Effector CD4-positive, alpha-beta T cell (primary cell): ENCODE measurements at places on chromosomes 4 and X.

DNA sequence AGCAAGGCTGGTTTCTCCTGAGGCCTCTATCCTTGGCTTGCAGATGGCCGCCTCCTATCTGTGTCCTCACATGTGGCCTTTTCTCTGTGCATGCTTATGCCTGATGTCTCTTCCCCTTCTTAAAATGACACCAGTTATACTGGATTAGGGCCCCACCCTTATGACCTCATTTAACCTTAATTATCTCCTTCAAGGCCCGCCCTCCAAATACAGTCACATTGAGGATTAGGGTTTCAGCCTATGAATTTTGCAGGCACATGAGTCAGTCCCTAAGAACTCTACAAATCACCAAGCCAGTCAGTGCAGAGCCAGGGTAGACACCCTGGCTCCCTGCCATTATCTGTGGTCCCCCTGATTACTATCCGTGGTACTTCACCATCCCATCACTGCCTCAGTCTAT lies 51.6 kb downstream of the MAML3 start:
- no peak for DNase-seq

DNA sequence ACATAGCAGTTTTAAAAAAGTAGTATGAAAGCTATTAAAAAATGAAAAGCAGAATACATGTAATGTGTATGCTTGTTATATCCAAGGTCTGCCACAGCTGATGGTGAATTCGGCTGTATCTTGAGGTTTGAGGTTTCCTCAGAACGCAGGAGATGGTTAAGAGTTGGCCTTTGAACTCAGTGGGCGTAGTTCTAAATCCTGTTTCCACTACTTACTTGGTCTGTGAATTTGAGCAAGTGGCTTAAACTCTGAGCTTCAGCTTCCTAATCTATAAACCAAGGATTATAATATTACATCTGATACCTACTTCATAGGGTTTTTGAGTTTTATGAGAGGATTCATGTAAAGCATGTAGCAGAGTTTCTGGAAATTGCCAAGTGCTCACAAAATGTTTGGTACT lies 125.2 kb downstream of the STIM2 start:
- DNase-seq, result no peak

GRCh38 chrX:106903291-106903824 lies at the start of gene RIPPLY1:
Gene RIPPLY1 (minus strand): TSS chrX:106903341. CDS start chrX:106903287, 54 bp downstream.
- DNase-seq, result no peak

GRCh38 chr4:38489011-38489861 lies 174.8 kb upstream of the KLF3 start:
- no peak for DNase-seq

DNA sequence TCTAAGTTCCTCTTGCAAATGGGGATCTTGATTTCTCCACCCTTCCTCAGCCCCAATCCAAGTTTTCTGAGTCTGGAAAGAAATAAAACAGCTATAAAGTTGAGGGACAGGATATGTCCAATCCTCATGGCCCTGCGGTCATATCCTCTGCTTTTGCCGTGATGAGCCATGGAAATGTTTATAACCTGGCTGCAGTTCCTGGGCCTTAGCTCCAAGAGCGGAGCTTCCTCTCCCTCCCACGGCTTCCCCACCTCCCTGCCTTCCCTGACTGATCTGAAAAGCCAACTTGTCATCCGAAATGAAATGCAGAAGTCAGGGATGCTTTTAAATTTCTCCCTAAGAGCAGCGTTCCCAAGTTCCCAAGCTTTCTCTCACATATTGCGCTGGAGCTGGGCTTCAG lies 221.5 kb upstream of the SFRP2 start:
- no peak for DNase-seq

DNA sequence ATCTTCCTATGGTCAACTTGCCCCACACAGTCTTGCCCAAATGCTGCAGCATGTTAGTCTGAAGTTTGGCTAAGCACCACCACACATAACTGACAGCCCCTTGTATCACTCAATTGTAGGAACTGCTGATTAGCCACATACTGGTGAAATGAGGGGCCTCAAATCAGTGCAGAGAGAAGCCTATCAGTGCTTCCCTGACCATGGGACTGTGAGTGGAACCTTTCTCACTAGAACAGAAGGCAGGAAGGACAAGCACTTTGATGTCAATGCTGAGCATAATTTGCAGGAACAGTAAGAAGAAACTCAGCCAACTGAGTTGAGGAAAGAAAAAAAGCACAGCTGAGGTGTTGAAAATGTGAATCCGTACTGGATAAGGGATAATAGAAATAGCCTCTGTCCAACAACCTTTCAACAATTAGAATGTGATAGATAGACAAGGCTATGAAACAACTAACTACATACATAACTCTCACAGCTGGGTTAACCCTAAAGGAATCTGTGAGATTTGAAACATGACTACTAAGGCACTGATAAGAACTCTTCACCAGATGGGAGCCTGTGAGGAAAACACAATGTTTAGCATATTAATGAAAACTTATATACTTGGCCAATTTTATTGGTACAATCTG lies 136.6 kb upstream of the SH3RF1 start:
- no peak for DNase-seq

DNA sequence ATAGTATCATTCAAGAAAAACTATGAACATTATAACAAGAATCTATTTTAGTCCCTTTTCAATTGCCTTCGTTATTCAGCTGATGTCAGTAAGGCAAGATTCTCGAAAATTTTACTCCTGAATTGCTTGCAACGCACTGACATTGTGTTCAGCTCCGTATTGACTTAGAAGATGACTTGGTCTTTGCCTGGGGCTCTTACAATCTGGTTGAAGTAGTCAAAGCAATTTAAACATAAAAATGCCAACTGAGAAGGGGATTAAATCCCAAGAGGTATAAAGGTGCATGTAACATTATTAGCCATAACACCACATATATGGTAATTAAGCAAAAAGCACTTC lies 507.1 kb downstream of the CENPC start:
- no peak for DNase-seq

- no peak for DNase-seq
Measured at GRCh38 chrX:133661962-133662839, 246.9 kb upstream of the GPC4 start.

DNA sequence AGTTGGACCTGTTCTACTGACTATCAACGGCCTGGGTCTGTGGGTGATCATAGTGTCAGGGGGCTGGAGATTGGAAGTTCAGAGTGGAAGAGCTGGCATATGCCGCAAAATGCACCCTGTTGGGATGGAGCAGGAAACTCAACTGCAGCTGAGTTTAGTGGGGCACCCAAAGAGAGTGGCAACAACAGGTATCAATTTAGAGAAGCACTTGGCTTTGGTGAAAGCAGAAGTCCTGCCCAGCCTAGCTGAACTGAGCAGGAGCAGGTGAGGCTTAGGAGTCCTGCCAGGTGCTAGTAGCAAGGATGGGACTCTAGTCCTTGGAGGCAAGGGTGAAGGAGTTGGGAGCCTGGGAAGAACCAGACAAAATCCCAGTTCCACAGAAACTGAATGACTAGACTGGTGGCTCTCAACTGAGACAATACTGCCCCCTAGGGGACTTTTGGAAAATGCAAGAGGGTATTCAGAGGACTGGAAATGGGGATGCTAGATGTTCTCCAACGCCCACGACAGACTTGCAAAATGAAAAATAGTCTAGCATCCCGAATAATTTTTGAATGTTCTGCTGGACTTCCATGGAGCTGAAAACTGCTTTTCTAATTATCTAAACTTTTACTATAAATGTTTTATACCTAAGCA lies 49.4 kb downstream of the RTL9 start:
- DNase-seq, result peak; percentile 57

- no peak for DNase-seq
Measured at GRCh38 chrX:8405631-8406030, 59.0 kb upstream of the VCX3B start.

GRCh38 chr4:71261633-71262121 lies 77.1 kb upstream of the SLC4A4 start:
- no peak for DNase-seq

- no peak for DNase-seq
Measured at GRCh38 chr4:123418351-123418931, 21.8 kb downstream of the SPRY1 start.

- no peak for DNase-seq
Measured at GRCh38 chr4:164949448-164950143, 27.9 kb downstream of the TRIM61 start.

GRCh38 chrX:119989905-119990555 lies 46.5 kb upstream of the NKAP start:
- DNase-seq, result no peak

DNA sequence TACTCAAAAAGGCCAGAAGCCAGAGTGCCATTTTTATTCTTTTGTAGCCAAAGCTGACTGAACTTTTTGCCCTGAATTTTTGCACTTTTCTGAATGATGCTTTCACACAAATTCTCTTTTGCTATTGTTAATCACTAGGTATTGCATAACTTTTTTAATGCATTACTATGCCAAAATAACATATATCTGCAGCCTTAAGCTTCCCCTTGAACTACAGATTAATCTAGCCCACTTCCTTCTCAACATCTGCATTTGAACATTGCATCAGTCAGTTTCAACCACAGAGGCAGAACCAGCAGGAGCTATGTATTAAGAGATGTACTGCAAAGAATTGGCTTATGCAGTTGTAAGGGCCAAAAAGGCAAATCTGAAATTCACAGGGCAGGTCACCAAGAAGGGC lies 197.6 kb upstream of the GYPA start:
- no peak for DNase-seq
